ENCODE measurements at places on chromosomes 3 and 15.

GRCh38 chr15:67383899-67384298 lies 129.3 kb downstream of the IQCH start:
- DNase-seq = no peak

DNA sequence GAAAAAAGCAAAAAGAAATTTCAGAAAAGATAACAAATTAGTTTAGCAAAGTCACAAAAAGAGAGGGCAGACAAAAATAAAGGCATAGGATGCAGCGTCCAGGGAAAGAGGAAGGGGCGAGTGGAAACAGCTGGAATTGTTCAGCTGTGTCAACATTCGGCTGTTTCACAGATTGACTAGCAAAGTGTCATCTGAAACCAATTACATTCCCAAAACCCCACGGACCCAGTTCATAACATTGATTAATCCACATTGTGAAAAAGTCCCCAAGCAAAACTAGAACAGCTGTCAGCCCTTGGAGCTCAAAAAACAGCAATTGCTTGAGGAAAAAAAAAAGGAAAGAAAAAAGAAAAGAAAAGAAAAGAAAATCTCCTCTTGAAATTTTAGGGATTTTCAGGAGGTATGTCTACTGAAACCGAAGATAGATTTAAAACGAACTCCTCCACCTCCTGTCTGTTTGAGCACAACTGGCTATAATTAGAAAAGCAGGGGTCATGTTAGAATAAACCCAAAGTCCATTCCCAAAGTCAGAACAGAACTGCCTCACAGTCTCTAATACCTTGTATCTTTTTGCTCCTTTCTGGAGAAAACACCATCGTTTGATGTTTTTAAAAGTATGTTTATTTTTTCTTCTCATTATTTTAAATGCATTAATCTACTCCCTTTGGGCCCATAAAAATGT lies 159.6 kb downstream of the RORA start:
- no peak for DNase-seq

- DNase-seq = no peak
These were observed 3.2 kb downstream of the AEN start for GRCh38 chr15:88624156-88624970.

DNA sequence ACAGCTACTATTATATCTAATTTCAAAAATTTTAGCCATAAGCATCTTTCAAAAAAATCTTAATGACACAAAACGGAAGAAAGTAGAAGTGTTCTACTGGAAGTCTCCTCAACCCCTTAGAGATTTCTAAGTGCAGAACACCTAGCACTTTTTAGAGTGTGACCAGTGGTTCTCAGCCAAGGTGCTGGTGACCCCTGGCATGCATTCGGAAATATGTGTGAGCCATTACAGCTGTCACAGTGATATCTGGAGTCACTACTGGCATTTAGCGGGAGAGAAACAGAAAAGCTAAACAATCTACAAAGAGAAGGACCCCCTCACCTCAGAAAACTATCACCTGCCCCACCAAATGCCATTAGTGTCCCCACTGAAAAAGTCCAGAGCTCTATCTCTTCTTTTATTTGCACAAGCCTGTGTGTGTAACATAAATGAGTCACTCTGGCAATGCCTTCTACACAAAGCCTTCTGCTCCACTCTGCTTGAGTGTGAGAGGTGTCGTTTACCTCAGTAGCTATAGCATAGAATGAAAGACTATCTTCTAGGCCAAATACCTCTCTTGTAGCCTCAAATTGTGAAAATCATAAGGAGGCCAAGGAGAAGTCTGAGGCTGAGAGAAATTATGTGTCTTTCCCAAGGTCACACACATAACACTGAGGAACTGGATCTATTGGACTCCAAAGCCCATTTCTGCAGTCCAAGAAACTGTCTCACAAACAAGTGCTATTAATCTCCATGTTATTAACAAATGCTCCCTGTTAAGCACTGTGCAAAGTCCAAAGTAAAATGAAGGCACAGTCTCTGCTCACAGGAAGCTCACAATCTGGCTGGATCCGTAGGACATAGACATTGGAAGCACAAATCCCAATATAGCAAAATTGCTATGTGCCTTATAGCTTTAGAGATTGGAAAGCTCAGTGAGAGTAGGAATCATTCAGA lies 28.5 kb upstream of the KCNMB2 start:
- no peak for DNase-seq

- no peak for DNase-seq
These were observed 3.3 kb downstream of the ACAD9 start for GRCh38 chr3:128882719-128883118.

GRCh38 chr3:55409806-55410205 lies 77.3 kb downstream of the WNT5A start:
- DNase-seq = no peak

DNA sequence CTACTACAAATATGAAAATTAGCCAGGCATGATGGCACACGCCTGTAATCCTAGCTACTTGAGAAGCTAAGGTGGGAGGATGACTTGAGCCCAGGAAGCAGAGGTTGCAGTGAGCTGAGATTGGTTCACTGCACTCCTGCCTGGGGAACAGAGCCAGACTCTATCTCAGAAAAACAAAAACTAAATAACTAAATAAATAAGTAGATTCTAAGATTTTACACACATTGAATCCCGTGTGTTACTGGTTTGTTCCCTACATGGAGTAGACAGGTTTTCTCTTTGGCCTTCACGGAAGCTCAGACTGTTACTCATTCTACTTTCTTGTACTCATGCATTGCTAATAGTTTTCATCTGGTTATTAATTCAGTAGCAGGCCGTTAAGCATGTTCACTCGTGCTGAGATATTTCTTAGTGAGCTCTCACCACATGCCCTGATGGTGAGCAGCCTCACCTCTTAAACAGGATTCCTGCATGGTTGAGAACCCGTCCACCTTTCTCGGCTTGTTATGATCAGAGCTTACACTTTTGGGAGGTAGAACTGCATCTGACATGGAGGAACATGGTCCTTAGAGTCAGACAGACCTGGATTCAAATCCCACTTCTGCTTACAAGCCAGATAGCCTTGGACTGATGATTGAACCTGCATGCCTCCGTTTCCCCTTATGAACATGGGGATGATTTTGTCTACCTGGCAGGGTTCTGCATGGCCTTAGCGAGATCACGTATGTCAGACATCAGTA lies 49.1 kb downstream of the CMTM7 start:
- no peak for DNase-seq

- no peak for DNase-seq
These were observed 442.3 kb upstream of the TPRG1 start for GRCh38 chr3:188729422-188729821.

DNA sequence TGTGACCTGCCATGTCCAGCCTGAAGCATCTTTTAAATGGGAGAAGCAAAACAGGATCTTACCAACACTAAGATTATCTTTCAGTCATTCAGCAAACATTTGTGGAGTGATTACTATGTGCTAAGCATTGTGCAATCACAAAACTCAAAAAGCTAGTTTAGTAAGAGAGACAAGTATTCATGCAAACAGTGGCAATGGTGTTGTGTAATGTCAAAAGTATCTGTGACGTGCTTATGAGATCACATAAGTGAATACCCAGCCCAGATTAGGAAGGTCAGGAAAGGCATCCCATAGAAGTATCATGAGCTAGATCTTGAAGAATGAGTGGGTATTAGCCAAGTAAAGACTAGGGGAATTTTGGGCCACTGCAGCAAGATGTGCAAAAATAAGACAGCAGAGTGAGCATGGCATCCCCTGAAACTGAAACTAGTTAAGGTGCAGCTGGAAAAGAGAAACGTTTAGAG lies 32.1 kb downstream of the SEC62 start:
- no peak for DNase-seq

GRCh38 chr3:8658306-8659212 lies 14.0 kb upstream of the SSUH2 start:
- no peak for DNase-seq

- no peak for DNase-seq
These were observed 224.4 kb downstream of the CADM2 start for GRCh38 chr3:85182975-85183752.

GRCh38 chr15:92907896-92908712 lies 8.0 kb downstream of the CHD2 start:
- no peak for DNase-seq

- no peak for DNase-seq
These were observed 252.8 kb downstream of the VPS13C start for GRCh38 chr15:61807281-61807929.

DNA sequence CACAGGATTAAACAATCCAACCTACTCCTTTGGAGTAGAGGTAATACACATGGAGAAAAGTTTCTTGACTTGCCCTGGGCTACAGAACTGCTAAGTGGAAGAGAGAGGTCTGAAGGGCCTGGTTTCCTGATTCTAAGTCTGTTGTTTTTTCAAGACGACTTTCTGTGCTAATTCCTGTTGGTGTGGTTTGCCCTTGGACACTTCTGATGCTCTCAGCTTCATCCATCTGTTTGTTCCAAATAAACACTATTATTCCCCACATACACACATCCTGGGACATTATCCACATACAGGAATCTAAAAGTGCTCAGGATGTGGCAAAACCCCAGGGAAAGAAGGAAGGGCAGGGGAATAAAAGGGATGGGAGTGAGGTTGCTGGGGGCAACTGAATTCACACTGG lies 393.5 kb upstream of the TBL1XR1 start:
- DNase-seq = no peak

- no peak for DNase-seq
These were observed 524.1 kb upstream of the CFAP20DC start for GRCh38 chr3:59573911-59574310.

- DNase-seq = no peak
These were observed 6.0 kb downstream of the PRKCI start for GRCh38 chr3:170228093-170228766.

DNA sequence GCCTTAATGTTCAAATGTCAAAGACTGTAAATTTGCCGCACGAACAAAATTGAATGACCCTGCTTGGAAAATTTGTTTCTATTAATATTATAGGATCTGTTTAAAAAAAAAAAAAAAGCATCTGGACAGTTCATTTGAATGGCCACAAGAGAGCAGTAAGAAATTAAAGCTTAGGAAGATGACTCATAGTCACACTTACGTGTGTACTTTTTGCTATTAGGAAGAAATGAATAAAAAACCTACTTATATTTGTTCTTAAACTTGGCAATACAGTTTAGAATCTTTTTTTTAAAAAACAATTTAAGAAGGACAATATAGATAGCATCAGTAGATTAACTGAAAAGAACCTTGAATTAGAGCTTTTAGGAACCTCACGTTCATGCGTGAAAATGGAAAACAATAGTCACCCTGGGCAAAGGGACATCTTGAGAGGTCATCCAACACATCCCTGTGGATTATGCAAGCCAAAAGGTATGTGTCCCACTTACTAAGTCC lies 621.8 kb downstream of the MECOM start:
- no peak for DNase-seq

- DNase-seq = no peak
These were observed 10.3 kb upstream of the ABHD10 start for GRCh38 chr3:111968319-111969054.

DNA sequence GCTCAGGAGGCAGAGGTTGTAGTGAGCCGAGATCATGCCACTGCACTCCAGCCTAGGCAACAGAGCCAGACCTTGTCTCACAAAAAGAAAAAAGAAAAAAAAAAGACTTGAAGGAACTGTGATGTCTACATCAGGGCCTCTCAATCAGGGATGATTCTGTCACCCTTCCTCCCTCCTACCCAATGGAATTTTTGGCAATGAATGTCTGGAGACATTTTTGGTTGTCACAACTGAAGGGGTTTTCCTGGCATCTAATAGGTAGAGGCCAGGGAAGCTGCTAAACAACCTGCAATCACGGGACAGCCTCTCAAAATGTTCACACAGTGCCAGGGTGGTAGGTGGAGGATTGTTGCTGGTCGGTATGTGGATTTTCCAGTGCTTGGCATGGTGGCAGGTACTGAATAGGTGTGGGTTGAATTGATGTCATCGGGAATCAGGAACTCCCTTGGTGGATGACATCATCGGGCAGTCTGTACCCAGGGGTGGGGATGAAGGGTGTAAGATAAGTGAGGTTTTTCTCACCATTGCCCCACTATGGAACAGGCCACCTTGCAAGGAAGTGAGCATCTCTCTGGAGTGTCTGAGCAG lies 71.3 kb downstream of the MESD start:
- no peak for DNase-seq

Measured in 8988T (cell line).